Kasumi-1 (cell line): ENCODE measurements at places on chromosomes 5 and 9.

GRCh38 chr9:6551136-6551535 lies 94.4 kb downstream of the GLDC start:
- DNase-seq, result no peak

GRCh38 chr9:104868687-104869404 lies 59.1 kb downstream of the ABCA1 start:
- DNase-seq, result peak; percentile 99

DNA sequence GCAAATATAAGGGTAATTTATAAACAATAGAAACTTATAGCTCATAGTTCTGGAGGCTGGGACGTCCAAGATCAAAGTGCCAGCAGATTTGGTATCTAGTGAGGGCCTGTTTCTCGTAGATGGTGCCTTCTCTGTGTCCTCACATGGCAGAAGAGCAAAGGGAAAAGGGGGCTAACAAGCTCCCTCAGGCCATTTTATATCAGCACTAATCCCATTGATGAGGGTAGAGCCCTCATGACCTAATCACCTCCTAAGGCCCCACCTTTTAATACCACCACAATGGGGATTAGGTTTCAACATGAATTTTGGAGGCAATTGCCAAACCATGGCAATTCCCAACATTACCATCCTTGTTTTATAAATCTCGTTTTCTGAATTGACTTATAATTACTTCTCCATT lies 259.8 kb downstream of the ARRDC3 start:
- DNase-seq, result no peak

- DNase-seq, result no peak
Measured at GRCh38 chr9:104795082-104795481, 31.2 kb downstream of the NIPSNAP3B start.

DNA sequence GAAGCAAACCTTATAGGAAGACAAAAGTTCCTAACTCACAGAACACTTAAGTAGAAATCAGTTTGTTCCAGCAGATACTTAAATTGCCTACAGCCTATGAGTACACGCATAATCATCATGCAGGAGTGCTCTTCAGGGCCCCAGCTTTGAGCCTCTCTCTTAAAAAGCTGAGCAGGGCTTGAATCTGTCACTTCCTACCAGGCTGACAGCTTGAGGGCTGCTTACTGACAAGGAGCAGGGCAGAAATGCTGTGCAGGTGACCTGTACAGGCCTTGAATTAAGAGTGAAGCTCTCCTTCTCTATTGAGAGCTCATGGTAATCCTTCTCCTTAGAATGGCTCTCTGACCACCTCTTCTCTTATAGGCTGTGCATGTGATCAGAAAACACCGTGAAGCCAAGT lies 66.5 kb upstream of the MAST4 start:
- no peak for DNase-seq

- no peak for DNase-seq
Measured at GRCh38 chr9:82196622-82197441, 208.3 kb downstream of the SPATA31D1 start.

DNA sequence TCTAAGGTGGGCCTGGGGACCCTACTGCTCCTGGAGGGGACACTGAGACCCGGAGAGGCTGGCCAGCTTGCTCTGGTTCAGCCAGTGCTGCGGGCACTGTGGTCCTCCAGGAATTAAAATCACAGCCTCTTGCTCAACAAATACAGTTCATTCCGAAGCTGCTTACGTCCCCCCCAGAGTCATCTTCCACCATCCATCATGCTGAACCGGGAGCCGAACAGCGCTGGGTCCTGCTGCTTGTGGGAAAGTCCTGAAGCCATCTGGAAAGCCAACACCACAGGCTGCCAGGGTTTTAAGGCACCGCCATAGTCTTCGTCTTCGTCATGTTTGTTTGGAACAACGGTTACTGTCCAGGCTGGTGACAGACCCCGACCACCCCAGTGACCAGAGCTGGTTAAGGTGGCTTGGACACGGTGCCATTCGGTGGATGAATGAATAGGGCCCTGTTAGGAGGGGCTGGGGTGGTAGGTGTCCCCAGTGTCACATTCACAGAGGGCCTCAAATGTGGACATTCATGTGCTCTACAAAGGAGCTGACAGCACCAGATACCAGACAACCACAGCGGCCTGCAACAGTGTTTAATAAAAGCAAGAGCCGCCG lies 81.6 kb upstream of the PHYKPL start:
- no peak for DNase-seq

- DNase-seq, result no peak
Measured at GRCh38 chr9:32828861-32829260, 45.5 kb downstream of the TMEM215 start.

DNA sequence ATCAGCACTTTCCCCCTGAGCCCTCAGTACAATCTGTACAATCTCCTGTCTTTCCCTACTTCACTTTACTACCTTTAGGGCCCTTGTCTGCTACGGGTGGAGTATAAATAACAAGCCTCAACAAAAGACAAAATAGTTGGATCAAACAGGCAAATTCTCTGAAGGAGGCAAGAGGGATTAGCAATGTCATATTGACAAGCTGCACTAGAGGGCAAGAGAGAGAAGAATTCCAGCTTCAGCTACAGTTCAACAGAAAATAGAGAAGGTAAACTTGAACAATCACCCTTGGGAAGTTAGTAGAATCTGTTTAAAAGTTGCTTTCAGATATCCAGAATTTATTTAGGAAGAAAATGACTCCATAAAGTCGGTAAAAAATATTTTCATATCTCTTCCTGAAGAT lies 68.4 kb upstream of the IZUMO3 start:
- peak; percentile 12 for DNase-seq

GRCh38 chr5:154945695-154946301 lies 4.9 kb downstream of the MRPL22 start:
- peak; percentile 36 for DNase-seq

GRCh38 chr9:86939321-86939720 lies 8.0 kb downstream of the GAS1 start:
- no peak for DNase-seq

GRCh38 chr5:1182360-1182632 lies 19.1 kb upstream of the SLC6A19 start:
- no peak for DNase-seq

- DNase-seq, result no peak
Measured at GRCh38 chr5:66892716-66893115, 296.5 kb downstream of the MAST4 start.

GRCh38 chr5:179166886-179167841 lies 107.0 kb downstream of the ZNF354C start:
- peak; percentile 44 for DNase-seq

DNA sequence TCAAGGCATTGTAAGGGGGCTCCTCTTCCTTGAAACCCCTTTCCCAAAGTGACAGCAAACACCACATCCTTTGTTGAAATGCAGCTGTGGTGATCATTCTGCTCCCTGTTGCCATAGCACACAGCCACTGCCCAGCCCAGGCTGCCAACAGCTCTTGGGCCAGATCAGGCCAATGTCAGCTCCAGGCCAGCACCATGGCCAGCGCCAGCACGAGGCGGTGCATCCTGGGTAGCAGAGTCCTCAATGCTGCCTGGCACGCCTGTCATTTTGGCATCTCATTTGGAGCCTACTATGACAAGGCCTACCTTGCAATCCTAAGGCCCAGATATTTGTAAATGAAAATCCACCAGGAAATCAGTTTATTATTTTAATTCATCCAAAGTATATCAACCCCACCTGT lies 390.6 kb downstream of the DNAH5 start:
- DNase-seq, result no peak

- DNase-seq, result no peak
Measured at GRCh38 chr9:12554636-12555035, 138.5 kb upstream of the TYRP1 start.

DNA sequence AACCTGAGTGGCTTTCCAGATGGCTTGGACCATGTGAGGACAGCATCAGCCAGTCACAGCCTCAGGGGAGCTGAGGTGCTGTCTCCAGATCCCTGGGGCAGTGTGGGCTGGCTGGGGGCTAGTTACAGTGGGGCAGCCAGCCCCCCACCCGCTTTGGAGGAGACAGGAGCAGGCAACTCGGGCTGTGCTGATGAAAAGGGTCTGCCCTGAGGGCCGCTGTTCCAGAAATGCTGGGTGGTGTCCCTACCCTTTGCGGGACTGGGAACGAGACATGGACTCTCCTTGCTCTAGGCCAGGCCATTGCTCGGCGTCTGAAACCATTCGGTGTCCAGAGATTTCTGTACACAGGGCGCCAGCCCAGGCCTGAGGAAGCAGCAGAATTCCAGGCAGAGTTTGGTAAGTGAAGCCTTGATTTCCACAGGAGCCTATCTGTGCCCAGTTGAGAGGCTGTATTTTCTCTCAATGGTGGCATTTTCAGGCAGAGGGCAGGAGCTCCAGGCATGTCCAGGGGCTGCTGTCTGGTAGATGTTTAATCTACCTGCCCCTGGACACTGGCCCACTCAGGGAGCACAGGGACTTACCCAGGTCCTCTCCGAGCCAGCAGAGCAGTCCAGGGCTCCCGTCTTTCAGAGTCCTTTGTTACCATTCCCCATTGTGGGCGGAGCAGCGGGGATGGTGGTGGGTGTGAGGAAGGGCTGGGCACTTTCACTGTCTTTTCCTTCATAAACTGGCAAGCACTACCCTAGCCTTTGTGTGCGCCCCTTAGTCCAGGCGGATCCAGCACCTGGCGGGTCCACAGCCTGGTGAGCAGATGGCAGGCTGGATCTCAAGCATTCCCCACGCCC lies 7.2 kb downstream of the GRHPR start:
- no peak for DNase-seq

DNA sequence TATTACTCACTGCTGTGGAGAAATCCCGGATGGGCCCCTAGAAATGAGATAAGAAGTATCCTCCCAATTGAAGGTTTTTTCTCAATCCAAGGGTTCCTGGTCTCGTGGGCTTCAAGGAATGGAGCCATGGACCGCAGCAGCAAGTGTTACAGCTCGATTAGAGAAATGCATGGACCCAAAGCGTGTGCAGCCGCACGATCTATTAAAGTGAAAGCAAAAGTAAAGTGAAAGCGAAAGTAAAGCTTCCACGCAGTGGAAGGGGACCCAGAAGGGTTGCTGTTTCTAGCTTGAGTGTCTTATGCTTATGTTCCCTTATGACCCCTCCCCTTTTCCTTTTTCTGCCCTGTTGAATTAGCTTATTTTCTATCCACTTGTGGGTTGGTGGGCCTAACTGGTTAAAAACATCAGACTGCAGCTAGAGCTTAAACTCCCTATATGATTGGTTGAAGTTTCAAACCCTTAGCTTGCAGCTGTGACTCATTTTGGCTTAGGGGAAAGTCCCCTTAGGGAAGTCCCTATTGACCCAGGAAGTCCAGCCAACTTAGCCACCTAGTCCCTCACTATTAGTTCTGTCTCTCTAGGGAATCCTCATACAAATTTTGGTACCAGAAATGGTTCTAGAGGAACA lies 1111.8 kb downstream of the TAF11L14 start:
- peak; percentile 82 for DNase-seq

DNA sequence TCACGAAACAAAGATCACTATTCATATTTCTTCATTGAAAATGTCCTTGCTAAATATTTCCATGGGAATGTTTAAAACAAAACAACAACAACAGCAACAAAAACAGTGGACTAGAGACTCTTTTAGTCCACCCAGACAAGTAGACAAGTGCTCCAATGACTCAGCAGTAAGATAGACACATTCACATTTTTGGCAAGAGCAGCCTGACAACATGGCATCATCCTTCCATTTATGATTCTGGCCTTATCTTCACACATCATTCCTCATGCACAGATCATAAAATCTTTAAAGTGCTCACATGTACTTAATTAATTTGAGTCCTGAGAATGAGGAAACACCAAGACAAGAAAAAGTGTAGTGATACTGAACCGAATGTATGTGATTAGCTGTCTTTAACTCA lies 132.6 kb upstream of the PDE4D start:
- DNase-seq, result no peak

GRCh38 chr5:72355706-72356299 lies 35.6 kb downstream of the PTCD2 start:
- DNase-seq, result no peak

- DNase-seq, result peak; percentile 9
Measured at GRCh38 chr5:149271716-149272563, at the start of gene AFAP1L1. Gene AFAP1L1 (plus strand): TSS chr5:149271859. CDS start chr5:149271969, 110 bp downstream.

GRCh38 chr9:6702707-6703106 lies 55.1 kb upstream of the KDM4C start:
- no peak for DNase-seq

DNA sequence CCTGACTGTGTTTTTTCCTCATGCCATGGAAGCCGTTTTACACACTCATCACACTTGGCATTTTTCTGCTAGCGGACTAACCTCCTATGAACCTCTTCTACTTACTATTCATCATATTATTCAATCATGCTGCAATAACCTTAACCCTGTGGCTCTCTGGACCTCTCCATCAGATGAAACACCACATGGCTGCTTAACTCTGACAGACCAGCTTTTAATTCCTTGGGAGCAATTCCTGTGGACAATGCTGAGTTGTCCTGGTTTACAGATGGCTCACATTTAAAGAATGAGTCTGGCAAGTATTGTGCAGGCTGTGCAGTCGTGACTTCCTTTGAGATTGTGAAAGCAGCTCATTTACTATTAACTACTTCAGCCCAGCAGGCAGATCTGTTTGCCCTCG lies 9.0 kb downstream of the OR1J1 start:
- no peak for DNase-seq

GRCh38 chr5:179906795-179907555 lies 722 bp downstream of the TBC1D9B start:
- DNase-seq, result peak; percentile 40

DNA sequence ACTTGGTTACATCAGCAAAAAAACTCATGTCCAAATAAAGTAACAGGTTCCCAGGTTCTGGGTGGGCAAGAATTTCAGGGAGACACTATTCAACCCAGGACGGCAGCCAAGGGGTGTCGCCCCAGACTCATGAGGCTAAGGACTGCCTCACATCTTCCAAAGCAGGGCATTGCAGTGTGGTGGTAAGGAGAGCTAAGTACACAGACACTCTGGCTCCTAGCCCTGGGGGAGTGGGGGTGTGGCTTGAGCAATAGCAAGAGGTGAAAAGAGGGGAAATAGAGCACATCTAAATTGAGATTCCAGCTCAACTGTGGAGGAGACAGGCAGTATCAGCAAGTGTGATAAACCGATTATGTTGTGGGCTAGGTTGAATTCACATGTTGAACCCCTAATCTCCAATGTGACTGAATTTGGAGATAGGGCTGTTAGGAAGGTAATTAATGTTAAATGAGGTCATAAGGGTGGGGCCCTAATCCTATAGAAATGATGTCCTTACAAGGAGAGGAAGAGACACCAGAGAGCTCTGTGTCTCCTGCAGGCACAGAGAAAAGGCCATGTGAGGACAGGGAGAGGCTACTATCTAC lies 49.9 kb upstream of the MARCHF11 start:
- DNase-seq, result no peak

DNA sequence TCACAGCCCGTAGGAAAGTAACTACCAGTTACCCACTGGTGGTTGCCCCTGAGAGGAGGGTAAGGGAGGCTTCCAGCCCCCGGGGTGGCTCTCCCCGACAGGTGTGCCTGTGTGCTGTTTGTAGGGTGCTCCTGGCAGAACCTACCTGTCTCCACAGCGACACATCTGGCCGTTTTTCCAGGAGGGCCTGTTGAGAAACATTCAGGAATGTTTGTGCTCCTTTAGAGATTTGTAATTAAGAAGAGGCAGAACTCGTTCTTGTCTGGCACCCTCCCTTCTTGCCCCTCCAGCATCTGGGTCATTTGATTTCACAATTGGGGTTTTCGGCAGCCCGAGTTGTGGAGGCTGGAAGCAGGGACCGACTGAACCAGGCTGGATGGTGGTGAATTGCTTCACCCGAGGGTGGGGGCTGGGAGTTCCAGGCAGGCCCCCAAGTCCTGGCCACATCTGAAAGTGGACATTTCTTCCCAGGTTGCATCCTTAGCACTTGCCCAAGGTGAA lies 74.2 kb downstream of the WWC1 start:
- DNase-seq, result no peak

- DNase-seq, result no peak
Measured at GRCh38 chr9:124356745-124357390, 58.4 kb downstream of the PSMB7 start.
